GM23248 (cell line): ENCODE measurements at places on chromosomes 16 and 17. TPM values are rescaled to one million over a fixed set of nuclear protein-coding genes. Genes with fewer than 3 reads are reported as not detected.
A peak's percentile ranks its signal among the peaks of the same experiment; 100 is the strongest.

Gene CCDC200
- not detected in 2 replicates for total RNA-seq

Gene KRTAP3-2
- not detected in 2 replicates for total RNA-seq

Gene KRT40
- not detected in 2 replicates for total RNA-seq

Gene TERB1
- not detected in 2 replicates for total RNA-seq

Gene BCAS3
- total RNA-seq = 19.6 and 20.2 TPM in 2 replicates

DNA sequence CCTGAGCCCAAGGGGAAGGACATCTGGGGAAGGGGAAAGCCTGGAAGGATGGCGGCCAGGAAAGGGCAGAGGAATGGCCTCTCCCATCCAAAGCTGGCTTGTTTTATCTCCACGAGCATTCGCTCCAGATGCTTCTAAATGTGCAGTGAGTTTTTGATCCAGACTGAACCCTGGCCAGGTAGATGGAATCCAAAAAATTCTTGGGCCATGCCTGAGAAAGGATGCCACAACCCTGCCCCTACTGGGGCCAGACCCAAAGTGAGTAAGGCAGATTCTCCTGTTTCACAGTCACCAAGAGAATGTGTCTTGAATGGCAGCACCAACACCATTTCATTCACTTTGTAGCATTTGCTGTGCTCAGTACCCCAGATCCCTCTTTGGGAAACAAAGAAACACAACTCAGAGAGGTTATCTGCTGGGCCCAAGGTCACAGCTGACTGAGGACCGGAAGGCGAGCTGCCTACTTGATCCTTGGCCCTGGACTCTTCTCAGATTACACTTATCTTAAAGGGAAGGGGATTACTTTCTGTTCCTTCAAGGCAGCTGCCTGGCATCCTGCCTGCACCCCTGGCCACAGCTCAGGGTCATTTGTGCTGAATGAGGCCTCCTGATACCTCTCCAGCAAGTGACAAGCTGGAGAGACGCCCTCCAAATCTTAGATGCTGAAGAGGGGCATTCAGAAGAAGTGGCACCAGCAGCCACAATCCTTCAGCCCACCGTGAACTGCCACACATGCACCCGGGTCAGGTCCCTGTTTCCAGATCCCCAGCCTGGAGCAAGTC is 3.6 kb downstream of the LRRC75A start:
- no peak overlapping the region for H3K27ac ChIP-seq
- H3K4me1 ChIP-seq = peaks cover 20% of the 10 kb centered on the region
- peak; percentile 42 for DNase-seq
- H3K27me3 ChIP-seq = peaks cover 9% of the 10 kb centered on the region; the same call in 1 of the 2 replicates
- no peaks in the 10 kb centered on the region for H3K36me3 ChIP-seq

DNA sequence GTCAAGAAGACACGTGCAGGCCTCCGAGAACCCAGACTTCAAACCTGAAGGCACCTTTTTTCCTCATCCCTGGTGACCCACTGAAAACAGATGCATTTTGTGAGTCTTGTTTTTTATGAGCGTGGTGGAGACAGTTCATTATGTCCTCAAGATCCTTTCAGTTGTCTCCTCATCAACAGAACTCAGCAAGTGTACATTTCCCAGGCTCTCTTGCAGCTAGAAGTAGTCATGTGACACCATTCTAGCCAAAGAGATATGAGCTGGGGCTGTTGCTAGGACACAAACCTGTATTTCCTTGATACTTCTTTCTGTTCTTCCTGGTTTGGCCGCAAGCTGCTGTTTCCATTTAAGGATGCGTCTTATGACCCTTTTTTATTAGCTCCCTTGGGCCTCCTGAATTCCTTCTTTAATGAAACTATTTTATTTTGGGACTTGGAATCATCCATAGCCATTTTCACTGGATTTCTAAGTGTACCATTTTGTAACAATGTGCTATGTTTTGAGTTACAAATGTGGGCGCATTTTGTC is 135.7 kb upstream of the FOXF1 start:
- peaks cover 15% of the 10 kb centered on the region for H3K4me1 ChIP-seq
- no peak overlapping the region for H3K4me3 ChIP-seq
- DNase-seq = no peak
- no peaks in the 10 kb centered on the region for H3K27me3 ChIP-seq

- DNase-seq = peak; percentile 93
- no peaks in the 10 kb centered on the region for H3K27me3 ChIP-seq
- H3K4me1 ChIP-seq = peaks cover 21% of the 10 kb centered on the region
Measured at GRCh38 chr16:54936979-54937670, 6.5 kb downstream of the IRX5 start.
